Pericardium fibroblast (primary cell): ENCODE measurements at places on chromosomes 4 and X. TPM values are rescaled to one million over a fixed set of nuclear protein-coding genes. Genes with fewer than 3 reads are reported as not detected.

Gene RBM47
- total RNA-seq, result 2.2 and 2.6 TPM in 2 replicates

Gene TMPRSS11E
- not detected in 2 replicates for total RNA-seq

Gene PAGE1
- total RNA-seq, result not detected in 2 replicates

Gene LGI2
- total RNA-seq, result 0.94 and 1.4 TPM in 2 replicates

Gene PLXNB3
- total RNA-seq, result 1.6 and 7.5 TPM in 2 replicates
